ENCODE measurements at places on chromosomes 7 and 10.
A peak's percentile ranks its signal among the peaks of the same experiment; 100 is the strongest.

GRCh38 chr7:41048771-41049170 lies 654.1 kb downstream of the INHBA start:
- no peak for DNase-seq

- no peak for DNase-seq
Measured at GRCh38 chr10:112203328-112204076, 19.9 kb upstream of the GPAM start.

DNA sequence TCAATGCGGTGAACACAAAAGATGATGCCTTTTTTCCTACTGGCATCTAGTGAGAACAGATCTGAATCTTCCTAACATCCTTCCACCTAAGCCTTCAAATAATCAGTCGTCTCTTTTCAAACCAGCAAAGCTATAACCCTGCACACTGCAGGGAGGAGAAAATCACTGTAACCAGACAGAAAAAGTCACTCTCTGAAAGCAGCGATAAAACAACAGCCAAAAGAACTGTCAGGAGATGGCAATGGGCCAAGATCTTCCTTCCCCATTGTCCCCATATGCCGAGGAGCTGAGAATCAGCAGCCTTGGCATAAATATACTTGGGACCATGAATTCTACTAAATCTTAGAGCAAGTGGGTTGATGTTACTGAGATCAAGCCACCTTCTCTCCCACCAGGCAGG lies 13.1 kb downstream of the FZD9 start:
- no peak for DNase-seq

DNA sequence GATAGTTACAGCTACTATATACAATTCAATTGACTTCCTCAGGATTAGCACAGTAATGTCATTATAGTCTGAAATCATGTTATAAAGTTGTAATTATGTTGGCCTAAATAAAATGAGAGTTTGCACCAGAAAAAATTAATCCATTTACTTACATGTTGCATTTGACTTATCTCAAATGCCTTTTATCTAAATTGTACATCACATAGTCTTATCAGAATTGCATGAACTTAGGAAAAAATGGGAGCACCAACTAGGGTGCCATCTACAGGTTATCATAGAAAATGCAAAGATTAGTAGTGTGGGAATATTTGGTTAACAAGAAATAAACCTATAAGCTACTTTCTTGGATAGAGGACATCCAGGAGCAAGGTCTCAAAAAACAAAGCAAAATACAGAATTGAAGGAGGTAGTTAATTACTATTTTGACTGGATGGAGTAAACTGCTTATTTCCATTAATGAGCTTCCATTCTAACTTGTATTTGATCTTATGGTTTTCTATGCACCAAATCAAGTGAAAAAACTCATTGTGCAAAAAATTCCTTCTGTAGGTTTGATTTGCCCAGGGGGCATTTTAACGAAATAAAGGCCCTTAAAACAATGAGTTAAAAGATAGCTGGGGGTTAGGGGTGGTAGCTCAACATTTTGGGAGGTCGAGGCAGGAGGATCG lies 60.0 kb upstream of the ORC5 start:
- DNase-seq, result no peak

GRCh38 chr7:41107938-41108448 lies 594.9 kb downstream of the INHBA start:
- no peak for DNase-seq

GRCh38 chr7:156168434-156168833 lies 356.2 kb upstream of the SHH start:
- DNase-seq, result no peak

DNA sequence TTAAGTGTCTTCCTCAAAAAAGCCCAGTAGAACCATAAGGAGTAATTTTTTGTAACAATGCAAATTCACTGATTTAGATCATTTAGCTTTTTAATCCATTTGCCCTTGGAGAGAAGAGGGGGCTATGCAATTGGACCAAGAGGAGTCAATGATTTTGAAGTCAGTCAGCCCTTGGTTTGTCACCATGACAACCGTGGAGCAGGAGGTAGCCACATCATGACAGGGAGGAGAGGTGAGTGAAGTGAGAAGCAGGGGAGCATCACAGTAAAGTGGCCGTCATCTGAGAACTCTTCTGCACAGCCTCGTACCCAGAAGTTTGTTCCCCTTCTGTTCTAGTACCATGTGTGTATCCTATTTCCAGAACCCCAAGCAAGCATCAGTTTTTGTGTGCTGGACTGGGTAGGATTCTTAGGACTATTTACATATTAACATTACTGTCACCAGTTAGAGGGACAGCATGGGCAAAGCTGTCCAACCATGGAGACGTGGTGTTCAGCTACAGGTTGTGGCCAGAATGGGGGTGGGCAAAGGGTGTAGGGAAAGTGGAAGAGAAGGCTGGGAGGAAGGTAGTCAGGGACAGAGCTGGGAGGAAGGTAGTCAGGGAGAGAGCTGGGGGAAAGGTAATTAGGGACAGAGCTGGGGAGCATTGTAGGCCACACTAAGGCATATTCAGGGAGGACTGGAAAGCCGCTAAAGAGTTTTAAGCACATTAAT lies 13.1 kb downstream of the UBE3C start:
- DNase-seq, result no peak

- DNase-seq, result no peak
Measured at GRCh38 chr10:4931587-4931986, 31.6 kb upstream of the AKR1C1 start.

DNA sequence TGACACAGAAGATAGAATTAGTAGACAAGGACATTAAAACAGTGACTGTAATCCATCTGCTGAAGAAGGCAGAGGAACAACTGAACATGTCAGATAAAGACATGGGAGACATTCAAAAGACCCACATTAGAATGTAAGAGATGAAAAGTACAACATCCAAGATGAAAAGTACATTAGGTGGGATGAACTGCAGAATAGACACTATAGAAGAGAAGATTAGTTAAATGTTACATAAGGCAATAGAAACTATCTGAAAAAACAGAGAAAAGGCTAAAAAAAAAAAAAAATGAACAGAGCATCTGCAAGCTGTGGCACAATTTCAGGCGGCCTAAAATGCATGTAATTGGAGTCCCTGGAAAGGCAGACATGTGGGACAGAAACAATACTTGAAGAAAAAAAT lies 21.6 kb downstream of the NUB1 start:
- DNase-seq, result no peak

GRCh38 chr10:109926061-109926745 lies 2.9 kb upstream of the XPNPEP1 start:
- no peak for DNase-seq

- DNase-seq, result no peak
Measured at GRCh38 chr10:49560526-49560925, 21.6 kb upstream of the ERCC6 start.

DNA sequence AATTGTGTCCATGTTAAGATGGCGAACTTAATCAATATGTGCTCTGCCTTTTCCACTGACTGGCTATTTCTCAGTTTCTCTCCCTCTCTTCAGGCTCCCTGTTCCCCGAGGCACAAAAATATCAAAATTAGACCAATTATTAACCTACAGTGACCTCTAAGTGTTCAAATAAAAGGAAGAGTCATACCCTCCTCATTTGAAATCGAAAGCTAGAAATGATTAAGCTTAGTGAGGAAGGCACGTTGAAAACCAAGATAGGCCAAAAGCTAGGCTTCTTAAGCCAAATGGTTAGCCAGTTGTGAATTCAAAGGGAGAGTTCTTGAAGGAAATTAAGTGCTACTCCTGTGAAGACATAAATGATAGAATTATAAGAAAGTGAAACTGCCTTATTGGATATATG lies 81.1 kb upstream of the MBL2 start:
- DNase-seq, result no peak

DNA sequence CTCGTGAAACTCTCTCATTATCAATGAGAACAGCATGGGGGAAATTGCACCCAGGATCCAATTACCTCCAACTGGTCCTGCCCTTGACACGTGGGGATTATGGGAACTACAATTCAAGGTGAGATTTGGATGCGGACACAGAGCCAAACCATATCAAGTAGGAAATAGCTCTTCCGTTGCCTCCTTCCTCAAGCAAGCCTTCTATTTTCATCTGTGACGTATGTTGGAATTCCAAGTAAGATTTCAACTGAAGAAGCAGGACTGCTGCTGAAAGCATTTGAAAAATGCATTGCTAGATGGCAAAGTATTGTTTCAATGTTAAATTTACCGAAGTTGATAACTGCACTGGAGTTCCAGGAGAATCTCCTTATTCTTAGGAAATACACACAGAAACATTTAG lies 178.1 kb upstream of the GALNT17 start:
- no peak for DNase-seq

GRCh38 chr10:89867964-89868363 lies 166.6 kb downstream of the KIF20B start:
- no peak for DNase-seq

DNA sequence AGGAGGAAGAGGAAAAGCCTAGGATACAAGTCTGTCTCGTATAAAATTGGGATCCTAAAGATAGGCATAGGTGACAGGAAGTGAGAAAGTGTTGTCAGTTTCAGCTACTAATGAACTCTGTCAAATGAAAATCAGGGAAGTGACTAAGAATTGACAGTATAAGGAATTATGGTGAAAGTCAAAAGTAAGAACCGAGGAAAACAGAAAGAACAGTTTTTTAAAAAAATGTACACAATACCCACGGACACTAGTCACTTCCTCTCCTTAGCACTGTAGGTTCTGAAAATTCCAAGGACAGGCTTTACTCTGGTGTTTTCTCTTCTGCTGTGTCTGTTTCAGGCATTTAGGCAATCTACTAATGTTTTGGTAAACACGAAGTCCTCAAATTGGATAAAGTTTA lies 42.3 kb downstream of the ATAD1 start:
- no peak for DNase-seq

DNA sequence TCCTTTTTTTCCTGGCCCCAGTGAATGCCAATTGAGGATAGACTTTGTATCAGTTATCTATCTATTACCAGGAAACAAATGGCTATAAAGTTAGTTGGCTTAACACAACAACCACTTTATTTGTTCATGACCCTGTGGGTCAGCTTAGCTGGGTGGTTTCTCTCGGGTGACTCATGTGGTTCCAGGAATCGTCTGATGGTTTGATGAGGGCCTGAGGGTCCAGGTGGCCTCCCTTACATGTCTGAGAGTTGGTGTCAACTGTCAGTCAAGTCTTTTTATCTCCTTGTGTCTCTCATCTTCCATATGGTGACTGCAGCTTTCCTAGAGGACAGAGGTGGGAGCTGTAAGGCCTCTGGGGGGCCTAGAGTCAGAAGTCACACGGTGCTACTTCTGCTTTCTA lies 15.3 kb upstream of the MAPK8 start:
- DNase-seq, result no peak

- no peak for DNase-seq
Measured at GRCh38 chr7:32515890-32516550, 20.7 kb downstream of the AVL9 start.

- DNase-seq, result peak; percentile 35
Measured at GRCh38 chr10:28367929-28368484, 65.1 kb upstream of the MPP7 start.

DNA sequence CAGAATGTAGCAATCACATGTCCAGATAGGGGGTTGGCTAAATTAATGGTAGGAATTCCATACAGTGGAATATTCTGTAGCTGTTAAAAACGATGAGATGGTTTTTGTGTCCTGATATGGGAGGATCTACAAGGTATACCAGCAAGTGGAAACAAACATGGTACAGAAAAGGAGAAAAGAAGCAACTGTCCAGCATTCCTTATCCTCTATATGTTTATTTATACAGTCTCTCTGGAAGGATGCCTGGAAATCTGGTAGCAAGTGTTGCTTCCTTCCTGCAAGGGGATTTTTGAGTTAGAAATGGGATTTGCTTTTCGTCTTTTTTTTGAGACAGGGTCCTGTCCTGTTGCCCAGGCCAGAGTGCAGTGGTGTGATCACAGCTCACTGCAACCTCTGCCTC lies 19.3 kb downstream of the IL15RA start:
- DNase-seq, result no peak

Data from activated T-cell treated with anti-CD3 and anti-CD28 coated beads for 48 hours (primary cell).